Stomach (tissue), 19 donors: ENCODE measurements at places on chromosomes 5 and 9. TPM values are rescaled to one million over a fixed set of nuclear protein-coding genes. Genes with fewer than 3 reads are reported as not detected.

GRCh38 chr5:166382031-166382430, 1909.4 kb upstream of the WWC1 start:
- no peaks in the 10 kb centered on the region for H3K36me3 ChIP-seq
- H3K4me1 ChIP-seq, result no peaks in the 10 kb centered on the region

- H3K36me3 ChIP-seq, result no peaks in the 10 kb centered on the region
- no peak overlapping the region for H3K27ac ChIP-seq
Measured at GRCh38 chr5:135944967-135945560, 9.7 kb downstream of the LECT2 start.

GRCh38 chr5:73387601-73388305, 60.8 kb downstream of the FOXD1 start:
- DNase-seq, result no peak
- no peaks in the 10 kb centered on the region for H3K36me3 ChIP-seq
- no peaks in the 10 kb centered on the region for H3K4me1 ChIP-seq
- H3K4me3 ChIP-seq, result no peak overlapping the region
- peaks cover 11% of the 10 kb centered on the region for H3K27me3 ChIP-seq

- H3K4me1 ChIP-seq, result peaks cover 31% of the 10 kb centered on the region
- H3K36me3 ChIP-seq, result no peaks in the 10 kb centered on the region
- H3K4me3 ChIP-seq, result peak overlapping the region; percentile 81
- DNase-seq, result peak; percentile 16
Measured at GRCh38 chr5:43482490-43483297, 971 bp downstream of the TMEM267 start.

Gene PCDHB13
- 3.1 TPM for total RNA-seq
